Prostate gland (tissue), 2 donors: ENCODE measurements at places on chromosomes 12 and 14. TPM values are rescaled to one million over a fixed set of nuclear protein-coding genes. Genes with fewer than 3 reads are reported as not detected.

Gene TMCC3
- 13.5 TPM for total RNA-seq

Gene LMO3
- total RNA-seq = 3.7 TPM

DNA sequence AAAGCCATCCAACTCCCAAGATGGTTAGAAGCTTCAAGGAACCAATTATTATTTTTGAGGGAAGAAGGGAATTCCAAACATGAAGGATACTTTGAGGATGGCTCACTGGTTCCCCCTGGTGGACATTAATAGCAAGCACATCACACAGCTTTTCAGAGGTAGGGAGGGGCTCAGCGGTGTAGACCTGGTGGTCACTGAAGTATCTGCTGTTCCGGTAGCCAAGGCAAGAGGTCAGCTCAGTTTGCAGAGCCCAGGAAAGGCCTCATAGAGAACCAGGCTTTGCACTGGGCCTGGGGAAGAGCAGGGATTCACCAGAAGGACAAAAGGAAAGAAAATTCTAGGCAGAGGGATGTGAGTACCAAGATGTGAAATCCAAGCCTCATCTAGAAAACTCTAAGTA is 118.7 kb downstream of the KSR2 start:
- peak; percentile 20 for DNase-seq
- H3K4me1 ChIP-seq = no peaks in the 10 kb centered on the region
- H3K4me3 ChIP-seq = no peak overlapping the region
- no peak overlapping the region for H3K27ac ChIP-seq

GRCh38 chr14:71105177-71105576 is 197.9 kb downstream of the PCNX1 start:
- no peaks in the 10 kb centered on the region for H3K27me3 ChIP-seq
- H3K4me3 ChIP-seq = no peak overlapping the region
- no peak for DNase-seq
- no peak overlapping the region for H3K27ac ChIP-seq
- no peaks in the 10 kb centered on the region for H3K4me1 ChIP-seq

DNA sequence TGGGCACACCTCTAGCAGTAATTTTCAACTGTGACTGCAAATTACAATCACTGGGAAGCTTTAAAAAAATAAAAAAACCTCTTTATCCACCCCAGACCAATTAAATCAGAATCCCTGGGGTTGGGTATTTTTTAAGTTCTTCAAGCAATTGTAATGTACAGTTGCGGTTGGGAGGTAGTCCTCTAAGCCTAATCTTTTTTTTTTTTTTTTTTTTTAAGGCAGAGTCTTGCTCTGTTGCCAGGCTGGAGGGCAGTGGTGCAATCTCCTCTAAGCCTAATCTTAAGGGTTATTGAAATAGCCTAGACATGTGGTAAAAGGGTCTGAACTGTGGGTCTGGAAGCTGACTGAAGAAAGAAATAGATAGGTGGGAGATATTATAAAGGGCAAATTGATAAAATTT is 230.5 kb downstream of the AKAP6 start:
- peaks cover 3% of the 10 kb centered on the region for H3K4me1 ChIP-seq
- H3K27me3 ChIP-seq = no peaks in the 10 kb centered on the region
- no peak overlapping the region for H3K27ac ChIP-seq
- no peak for DNase-seq

DNA sequence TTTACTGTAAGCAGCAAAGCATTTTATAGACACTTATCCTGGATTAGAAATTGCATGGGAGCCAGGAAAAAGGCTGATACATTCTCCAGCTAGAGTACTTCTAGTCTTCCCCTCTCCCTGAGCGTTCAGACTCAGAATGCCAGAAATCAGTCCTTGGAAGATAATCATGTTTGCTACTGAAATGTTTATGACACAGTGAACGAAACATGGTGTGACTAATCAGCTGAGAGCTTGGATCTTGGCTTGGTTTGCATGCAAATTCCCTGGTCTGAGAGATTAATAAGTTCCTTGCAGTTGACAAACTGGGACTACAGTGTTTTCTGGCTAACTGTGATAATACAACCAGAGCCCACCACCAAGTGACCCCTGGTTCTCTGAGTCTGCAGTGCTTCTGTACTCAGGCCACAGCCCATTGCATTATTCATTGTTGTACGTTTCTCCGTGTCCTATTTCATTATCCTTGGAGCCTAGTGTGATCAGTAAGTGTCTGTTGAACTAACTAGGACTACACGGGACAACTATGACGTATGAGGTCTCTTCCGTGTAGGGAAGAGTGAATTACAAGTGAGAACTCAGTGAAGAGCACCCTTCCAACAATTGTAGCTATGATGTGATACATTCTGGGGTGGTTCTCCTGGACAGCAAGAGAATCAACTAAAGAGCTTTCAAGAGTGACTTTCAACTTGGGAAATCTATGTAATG is 34.6 kb upstream of the EVL start:
- H3K27me3 ChIP-seq = no peaks in the 10 kb centered on the region
- peak overlapping the region; percentile 45 for H3K27ac ChIP-seq
- no peaks in the 10 kb centered on the region for H3K36me3 ChIP-seq
- no peak for DNase-seq
- H3K4me1 ChIP-seq = peaks cover 11% of the 10 kb centered on the region

- no peaks in the 10 kb centered on the region for H3K4me1 ChIP-seq
- peak; percentile 93 for DNase-seq
- H3K27ac ChIP-seq = no peak overlapping the region
- H3K36me3 ChIP-seq = no peaks in the 10 kb centered on the region
- no peak overlapping the region for H3K4me3 ChIP-seq
These were observed 156.8 kb upstream of the TMEM260 start for GRCh38 chr14:56422703-56423213.
